ENCODE measurements at places on chromosomes 16 and 17. TPM values are rescaled to one million over a fixed set of nuclear protein-coding genes. Genes with fewer than 3 reads are reported as not detected.
A peak's percentile ranks its signal among the peaks of the same experiment; 100 is the strongest.

DNA sequence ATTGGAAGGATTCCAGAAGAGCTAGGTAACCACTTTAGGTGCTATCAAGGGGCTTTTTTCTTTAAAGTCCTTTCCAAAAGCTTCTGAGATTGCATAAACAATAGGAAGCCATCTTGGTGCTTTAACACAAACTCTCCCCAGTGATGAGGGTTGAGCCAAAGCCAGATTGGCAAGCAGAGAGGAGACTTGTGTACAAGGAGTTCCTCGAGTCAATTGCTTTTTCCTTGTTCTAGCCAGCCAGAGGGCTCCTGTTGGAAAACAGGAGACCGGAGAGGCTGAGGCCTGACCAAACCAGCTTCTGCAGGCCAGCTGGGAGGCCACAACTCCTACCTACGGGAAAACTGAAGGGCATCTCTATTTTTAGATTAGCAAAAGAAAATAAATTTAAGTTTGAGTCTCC, 46.5 kb downstream of the MAPT start:
- no peaks in the 10 kb centered on the region for H3K27me3 ChIP-seq
- H3K36me3 ChIP-seq, result no peaks in the 10 kb centered on the region
- peak overlapping the region; percentile 54 for H3K27ac ChIP-seq
- H3K4me3 ChIP-seq, result no peak overlapping the region
- H3K4me1 ChIP-seq, result no peaks in the 10 kb centered on the region

DNA sequence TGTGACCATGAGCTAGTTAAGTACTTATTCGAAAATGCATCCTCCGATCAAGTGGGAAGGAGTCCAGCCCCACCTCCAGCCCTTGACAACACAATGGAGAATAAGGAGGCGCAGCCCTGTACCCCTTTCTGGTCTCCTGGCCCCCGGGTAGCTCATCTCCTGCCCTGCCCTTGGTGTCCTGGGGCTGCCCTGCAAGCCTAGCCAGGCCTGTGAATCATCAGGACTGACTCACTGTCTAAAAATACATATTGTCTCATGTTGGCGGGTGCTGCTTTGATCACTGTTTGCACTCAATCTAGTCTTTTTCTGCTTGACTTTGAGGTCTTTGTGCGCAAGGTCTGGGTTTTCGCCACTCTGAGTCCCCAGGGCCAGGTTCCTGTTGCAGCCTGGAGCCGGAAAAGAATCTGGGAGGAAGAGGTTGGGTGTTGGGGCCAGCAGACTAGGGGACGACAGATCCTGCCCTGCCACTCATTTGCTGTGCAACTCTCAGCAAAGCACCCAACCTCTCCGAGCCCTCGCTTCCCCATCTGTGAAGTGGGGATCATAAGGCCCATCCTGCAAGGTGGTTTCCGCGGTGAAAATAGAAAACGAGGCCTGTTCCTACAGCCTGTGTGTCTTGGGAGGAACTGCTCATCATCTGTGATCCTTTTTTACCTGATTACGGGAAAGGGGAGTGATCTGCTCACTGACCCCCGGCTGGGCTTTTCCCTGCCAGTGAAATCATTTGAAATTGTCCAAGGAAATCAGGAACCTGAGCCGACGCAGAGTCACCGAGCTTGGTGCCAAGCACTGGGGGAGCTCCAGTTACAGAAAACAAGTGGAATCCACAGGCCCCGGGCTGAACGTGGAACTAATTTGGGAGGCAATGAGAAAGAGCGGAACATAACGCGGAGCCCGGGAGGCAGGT, 230.4 kb downstream of the PARN start:
- H3K4me3 ChIP-seq, result no peak overlapping the region
- no peaks in the 10 kb centered on the region for H3K27me3 ChIP-seq
- H3K27ac ChIP-seq, result no peak overlapping the region
- no peaks in the 10 kb centered on the region for H3K36me3 ChIP-seq
- peak; percentile 32 for DNase-seq

DNA sequence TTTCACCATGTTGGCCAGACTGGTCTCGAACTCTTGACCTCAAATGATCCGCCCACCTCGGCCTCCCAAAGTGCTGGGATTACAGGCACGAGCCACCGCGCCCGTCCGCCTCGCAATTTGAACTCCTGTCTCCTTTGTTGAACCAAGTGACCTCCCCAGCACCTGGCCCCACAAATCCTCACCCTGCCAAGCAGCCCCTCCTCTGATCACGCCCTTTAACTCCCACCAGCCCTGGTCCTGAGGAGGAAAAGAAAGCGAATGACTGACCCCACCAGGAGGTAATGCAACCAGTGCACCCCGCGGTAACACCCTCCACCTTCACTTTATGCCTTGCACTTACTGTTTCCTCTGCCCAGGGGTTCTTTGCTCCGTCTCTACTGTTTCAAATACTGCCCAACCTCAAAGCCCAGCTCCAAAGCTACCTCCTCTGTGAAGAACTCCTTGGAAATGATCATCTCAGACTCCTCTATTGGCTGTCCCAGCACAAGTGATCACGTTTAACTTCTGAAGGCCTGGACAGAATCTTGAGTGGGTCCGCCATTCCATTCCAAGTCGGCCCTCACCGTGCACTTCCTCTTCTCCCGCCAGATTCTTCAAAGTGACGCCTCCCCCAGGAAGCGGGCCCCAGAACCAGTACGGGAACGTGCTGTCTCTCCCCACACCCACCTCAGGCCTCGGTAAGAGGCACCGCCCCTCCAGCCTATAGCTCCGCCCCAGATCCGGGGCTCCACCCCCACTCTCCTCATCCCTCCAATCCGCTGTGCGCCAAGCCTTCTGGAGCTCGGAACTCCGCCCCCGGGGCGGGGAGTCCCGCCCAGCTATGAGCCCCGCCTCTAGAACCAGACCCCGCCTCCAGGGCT, 4.4 kb downstream of the CD19 start:
- H3K27me3 ChIP-seq, result no peaks in the 10 kb centered on the region
- no peaks in the 10 kb centered on the region for H3K36me3 ChIP-seq
- peak; percentile 73 for DNase-seq

Gene SLC35G6
- not detected for total RNA-seq

GRCh38 chr16:90018652-90019542, at the start of gene DBNDD1:
Gene DBNDD1, minus strand, starts transcription at chr16:90019456. Its CDS starts 115 bp downstream, at chr16:90019341.
- H3K4me1 ChIP-seq, result peaks cover 12% of the 10 kb centered on the region
- H3K4me3 ChIP-seq, result peak within 1 kb of the TSS; percentile 45
- H3K27me3 ChIP-seq, result no peaks in the 10 kb centered on the region
- no peaks in the 10 kb centered on the region for H3K36me3 ChIP-seq

DNA sequence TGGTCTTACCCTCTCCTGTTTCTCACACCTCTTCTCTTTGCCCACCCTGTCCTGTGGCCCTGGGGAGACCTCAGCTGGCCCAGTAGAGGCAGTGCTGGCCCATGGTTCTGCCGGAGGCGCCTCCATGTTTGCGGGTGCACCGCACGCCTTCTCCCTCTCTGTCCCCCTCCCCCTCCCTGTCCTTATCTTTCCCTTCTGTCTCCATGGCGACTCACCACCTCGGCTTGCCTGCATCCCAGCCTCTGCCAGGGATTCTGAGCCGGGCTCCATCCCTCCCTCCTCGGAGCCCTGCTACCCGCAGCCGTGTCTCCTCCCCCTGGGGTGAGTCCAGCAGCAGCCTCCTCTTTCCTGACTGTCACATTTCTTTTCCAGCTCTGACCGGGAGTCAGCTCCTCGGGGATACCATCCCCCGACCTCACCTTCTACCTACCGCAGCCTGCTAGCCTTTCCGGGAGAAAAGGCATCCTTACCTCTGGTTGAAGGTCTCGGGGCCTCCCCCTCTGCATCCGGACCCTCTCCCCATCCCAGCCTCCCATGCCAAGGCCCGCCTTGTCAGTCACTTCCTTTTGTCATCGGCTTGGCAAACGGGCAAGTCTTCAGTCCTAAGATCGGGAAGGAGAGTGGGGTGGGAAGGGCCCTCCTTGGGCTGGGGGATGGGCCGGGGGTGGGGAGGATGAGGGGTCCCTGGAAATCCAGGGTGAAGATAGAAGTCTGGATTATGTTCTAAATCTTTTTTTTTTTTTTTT, at the start of gene RNF112:
Gene RNF112, plus strand, starts transcription at position 358 of the 746 bp plus-strand sequence. Its CDS starts 177 bp downstream, at position 535.
- no peaks in the 10 kb centered on the region for H3K27me3 ChIP-seq
- no peaks in the 10 kb centered on the region for H3K36me3 ChIP-seq
- DNase-seq, result no peak
- H3K4me3 ChIP-seq, result peak within 1 kb of the TSS; percentile 23
- peaks cover 12% of the 10 kb centered on the region for H3K4me1 ChIP-seq

DNA sequence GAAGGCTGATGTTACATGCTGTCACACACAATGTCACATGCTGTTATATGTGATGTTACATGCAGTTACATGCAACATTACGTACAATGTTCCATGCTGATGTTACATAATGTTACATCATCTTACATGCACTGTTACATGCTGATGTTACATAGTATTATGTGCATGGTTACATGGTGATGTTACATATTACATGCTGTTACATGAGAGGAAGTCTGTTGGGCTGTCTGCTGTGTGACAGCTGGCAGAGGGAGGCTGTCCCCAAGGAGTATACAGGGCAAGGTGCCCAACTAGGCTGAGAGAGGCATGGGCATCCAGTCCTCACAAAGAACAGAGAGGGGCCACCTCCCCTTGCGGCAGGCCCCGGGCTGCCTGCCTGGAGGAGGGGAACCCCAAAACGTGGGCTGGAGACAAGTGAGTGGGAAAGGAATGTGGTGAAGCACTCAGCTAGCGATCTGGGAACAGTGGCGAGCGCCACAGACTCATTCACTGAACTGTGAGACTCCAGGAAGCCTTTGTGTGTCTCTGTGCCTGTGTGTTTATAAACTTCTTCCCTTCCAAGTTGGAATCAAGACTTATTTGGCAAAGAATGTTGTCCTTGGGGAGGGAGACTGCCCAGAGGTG, 30.6 kb downstream of the TMEM92 start:
- DNase-seq, result no peak
- H3K36me3 ChIP-seq, result no peaks in the 10 kb centered on the region
- H3K4me3 ChIP-seq, result no peak overlapping the region
- no peaks in the 10 kb centered on the region for H3K27me3 ChIP-seq
- no peak overlapping the region for H3K27ac ChIP-seq
- no peaks in the 10 kb centered on the region for H3K4me1 ChIP-seq

DNA sequence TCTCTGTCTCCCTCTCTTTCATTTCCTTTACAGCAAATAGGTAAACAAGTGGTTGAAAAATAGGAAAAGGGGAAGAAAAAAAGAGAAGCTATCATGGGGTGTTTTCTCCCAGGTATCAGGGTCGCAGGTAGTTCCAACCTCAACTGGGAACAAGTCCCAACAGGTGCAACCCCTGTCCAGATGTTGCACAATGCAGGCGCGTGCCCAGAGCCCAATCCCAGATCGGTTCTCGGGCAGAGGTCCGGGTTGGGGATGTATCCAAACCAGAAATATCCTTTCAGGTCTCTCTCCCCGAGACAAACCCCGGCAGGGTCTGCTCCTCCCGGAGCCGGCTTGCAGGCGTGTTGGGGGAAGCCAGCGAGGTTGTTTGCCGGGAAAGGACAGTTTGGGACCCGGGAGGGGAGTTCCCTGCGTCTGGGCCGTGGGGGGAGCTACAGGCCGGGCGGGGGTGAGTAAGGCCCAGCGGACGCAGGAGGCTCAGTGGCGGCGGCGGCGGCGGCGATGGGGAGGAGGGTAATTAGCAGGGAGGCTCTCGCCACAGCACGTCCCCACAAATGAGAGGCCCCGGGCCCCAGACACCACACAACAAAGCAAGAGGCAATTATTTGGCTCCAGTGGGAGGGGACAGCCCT, 21.2 kb upstream of the SP6 start:
- peaks cover 67% of the 10 kb centered on the region for H3K27me3 ChIP-seq
- no peak for DNase-seq
- H3K36me3 ChIP-seq, result no peaks in the 10 kb centered on the region
- peaks cover 7% of the 10 kb centered on the region for H3K4me1 ChIP-seq
- H3K4me3 ChIP-seq, result no peak overlapping the region
- no peak overlapping the region for H3K27ac ChIP-seq

GRCh38 chr17:49497148-49498028, 2.3 kb downstream of the NGFR start:
- peak overlapping the region; percentile 58 for H3K27ac ChIP-seq
- DNase-seq, result peak; percentile 60
- H3K4me1 ChIP-seq, result peaks cover 22% of the 10 kb centered on the region
- H3K4me3 ChIP-seq, result peak overlapping the region; percentile 71
- H3K27me3 ChIP-seq, result peaks cover 58% of the 10 kb centered on the region

GRCh38 chr17:81832608-81833159, 407 bp downstream of the MCRIP1 start:
- H3K4me3 ChIP-seq, result peak overlapping the region; percentile 83
- DNase-seq, result peak; percentile 18
- H3K27ac ChIP-seq, result peak overlapping the region; percentile 97
- H3K4me1 ChIP-seq, result peaks cover 56% of the 10 kb centered on the region
